ENCODE measurements at places on chromosomes 1 and 21.

DNA sequence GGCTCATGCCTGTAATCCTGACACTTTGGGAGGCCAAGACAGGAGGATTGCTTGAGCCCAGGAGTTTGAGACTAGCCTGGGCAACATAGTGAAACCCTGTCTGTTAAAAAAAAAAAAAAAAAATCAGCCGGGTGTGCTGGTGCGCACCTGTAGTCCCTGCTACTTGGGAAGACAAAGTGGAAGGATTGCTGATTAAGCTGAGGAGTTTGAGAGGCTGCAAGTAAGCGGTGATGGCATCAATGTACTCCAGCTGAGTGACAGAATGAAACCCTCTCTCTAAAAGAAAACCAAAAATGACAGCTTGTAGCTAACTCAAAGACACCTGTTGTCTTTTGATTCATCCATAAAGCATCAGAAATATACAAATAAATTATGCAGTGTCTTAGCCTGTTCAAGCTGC lies 31.8 kb downstream of the SIPA1L2 start:
- no peak for DNase-seq

GRCh38 chr1:176816232-176816631 lies 348.3 kb downstream of the ASTN1 start:
- DNase-seq, result no peak

DNA sequence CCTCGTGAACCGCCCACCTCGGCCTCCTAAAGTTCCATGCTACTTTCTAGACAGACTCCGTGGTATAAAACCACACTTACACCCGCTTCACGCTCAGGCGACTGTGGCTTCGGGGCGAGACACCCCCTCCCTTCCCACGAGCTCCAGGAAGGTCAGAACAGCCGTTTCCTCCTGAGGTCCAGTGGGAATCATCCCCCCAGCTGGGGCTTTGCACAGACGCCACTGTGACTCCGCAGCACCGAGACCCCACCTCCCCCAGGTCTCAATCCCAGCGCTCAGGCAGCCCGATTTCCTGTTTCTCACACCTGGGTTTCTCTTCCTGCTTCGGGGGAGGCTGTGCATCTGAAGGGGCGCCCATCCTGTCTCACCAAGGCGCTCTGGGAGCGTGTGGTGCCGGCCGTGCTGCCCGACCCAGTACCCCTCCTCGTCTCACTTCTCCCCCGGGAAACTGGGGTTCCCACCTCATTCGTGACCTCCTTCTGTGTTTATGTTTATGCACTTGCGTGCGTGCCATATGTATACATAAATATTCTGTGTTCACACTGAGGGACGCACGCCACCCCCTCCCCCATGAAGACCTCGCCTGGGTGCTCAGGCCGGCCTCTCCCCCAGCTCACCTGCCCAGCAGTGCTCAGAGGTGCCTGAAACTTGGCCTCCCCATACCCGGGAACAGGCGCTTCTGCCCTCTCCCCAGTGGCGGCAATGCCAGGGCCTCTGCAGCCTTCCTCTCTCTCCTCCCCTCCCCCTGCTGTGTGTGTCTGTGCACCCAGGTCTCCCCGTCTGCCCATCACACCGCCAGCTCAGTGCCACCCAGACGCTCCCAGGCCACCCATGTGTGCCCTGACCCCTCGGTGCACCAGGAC lies 14.6 kb downstream of the SLC35E2B start:
- DNase-seq, result no peak

DNA sequence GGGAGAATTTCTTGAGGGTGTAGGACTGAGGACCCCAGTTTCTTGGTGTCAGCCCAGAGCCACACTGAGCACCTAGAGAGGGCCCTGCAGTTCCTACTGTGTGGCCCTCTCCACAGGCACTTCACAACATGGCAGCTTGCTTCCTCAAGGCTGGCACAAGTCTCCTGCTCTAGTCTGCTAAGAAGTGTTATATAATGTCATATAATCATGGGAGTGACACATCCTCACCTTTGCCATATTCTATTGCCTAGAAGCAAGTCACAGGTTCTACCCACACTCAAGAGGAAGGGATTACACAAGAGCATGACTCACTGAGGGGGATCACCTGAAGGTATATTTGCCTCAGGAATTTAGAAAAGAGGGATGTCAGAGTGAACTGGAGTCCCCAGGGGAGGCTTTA lies 5.5 kb upstream of the SNX27 start:
- DNase-seq, result peak; percentile 44

- no peak for DNase-seq
These were observed 945 bp upstream of the WNT9A start for GRCh38 chr1:227948493-227949260.

- DNase-seq, result no peak
These were observed 68.2 kb upstream of the SELENON start for GRCh38 chr1:25731626-25732370.

DNA sequence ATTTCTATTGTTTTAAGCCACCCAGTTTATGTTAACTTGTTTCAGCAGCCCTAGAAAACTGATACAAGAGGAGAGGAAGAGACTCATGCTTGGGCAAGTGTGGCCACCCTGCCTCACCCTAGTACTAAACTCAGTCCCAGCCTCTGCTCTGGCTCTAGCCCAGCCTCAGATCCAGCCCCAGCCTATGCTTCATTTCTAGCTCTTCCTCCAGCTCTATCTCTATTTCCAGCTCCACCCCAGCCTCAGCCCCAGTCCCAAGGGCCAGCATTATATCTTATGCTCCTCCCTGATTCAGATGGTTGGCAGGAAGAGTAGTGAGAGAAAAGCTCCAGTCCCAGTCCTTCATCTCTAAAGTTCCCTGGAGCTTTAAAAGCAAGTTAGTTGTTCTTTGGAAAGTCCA lies 535.5 kb downstream of the PTPRC start:
- no peak for DNase-seq

DNA sequence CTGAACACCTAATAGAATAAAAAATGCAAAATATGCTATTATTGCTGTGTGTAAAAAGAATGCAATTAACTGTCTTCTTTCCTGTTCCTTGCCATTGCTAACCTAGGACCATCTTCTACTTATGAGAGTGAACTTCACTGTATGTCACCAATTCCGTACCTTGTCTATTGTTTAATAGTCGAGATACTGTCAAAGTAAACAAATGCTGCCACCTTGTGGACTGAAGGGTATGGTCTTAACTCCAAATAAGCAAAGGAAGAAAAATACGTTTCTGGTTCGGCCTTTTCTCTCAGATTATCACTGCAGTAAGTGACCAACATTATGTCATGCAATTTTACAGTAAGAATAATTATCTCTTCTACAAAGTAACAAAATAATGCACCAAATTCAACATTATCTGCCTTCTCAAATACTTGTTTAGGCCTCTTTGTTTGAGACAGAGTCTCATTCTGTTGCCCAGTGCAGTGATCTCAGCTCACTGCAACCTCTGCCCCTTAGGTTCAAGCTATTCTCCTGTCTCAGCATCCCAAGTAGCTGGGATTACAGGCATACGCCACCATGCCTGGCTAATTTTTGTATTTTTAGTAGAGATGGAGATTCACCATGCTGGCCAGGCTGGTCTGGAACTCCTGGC lies 133.4 kb downstream of the COP1 start:
- peak; percentile 68 for DNase-seq

GRCh38 chr21:43652616-43653015 lies 6.7 kb downstream of the HSF2BP start:
- no peak for DNase-seq

DNA sequence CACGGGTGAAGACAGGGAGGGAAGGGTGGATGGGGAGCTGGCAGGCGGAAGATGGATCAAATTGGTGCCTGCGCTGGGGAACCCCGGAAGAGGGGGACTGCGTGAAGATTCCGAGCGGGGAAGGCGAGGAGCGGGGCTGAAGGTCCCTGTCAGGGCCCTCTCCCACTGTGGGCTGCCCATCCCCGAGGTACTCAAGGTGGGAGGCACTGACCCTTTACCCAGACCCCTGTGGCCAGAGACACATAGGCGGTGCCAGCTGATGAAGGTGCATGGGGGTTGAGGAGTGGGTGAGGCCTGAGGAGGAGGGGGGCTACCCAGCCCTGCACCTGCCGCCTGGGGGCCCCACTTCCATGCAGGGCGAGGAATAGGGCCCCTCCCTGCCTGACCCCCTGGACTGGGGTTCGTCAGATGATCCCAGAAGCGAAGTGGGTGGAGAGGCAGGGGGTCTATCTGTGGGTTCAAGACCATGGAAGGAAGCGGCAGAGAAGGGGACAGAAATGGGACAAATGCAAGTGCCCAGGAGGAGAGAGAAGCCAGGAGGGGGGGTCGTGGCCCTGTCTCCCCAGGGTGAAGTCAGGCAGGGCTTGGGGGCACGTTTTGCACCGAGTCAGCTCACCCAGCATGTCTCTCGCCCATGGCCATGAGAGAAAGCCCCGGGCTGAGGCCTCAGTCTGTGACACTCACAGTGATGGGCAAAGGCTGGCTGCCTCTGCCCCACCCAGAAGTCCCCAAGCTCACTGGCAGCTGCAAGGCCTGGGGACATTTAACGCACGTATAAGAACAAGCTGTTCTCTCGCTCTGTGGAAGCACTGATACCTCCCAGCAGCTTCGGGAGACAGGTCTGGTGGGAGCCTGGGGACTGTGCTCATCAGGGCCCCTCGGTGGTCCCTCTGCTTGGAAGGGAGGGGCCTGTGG lies 7.0 kb upstream of the MMEL1 start:
- no peak for DNase-seq

All from fibroblast of upper back skin (primary cell).